HAP-1 (cell line): ENCODE measurements at places on chromosomes 4 and X.

DNA sequence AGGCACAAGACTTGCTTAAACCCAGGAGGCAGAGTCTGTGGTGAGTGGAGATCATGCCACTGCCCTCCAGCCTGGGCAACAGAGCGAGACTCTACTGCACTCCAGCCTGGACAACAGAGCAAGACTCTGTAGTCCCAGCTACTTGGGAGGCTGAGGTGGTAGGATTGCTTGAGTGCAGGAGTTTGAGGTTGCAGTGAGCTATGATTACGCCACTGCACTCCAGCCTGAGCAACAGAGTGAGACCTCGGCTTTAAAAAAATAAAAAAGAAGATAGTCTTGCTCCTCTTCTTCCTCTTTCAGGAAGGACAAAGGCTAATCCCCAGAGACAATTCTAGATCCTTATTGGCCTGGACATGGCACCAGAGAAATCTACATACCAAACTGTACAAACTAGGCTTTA is 5.7 kb upstream of the PPEF2 start:
- no peak for DNase-seq

DNA sequence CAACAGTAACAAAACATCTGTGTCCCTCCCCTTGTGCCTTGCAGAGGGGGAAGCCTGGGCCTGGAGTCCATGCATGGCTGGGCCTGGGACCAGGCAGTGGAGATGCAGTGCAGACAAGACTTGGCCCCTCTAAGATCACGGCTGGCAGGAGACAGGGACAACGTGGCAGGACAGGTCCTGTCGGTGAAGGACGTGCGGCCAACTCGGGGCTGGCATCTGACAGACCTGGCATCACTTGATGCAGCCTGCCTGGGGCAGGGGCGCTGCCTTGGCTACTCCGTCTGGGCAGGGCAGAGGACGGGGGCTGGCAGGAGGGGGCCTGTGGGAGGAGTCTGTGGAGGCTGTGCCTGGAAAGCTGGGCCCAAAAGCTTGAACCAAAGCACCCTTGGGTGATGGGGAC is 112.1 kb downstream of the CPZ start:
- DNase-seq = peak; percentile 3

DNA sequence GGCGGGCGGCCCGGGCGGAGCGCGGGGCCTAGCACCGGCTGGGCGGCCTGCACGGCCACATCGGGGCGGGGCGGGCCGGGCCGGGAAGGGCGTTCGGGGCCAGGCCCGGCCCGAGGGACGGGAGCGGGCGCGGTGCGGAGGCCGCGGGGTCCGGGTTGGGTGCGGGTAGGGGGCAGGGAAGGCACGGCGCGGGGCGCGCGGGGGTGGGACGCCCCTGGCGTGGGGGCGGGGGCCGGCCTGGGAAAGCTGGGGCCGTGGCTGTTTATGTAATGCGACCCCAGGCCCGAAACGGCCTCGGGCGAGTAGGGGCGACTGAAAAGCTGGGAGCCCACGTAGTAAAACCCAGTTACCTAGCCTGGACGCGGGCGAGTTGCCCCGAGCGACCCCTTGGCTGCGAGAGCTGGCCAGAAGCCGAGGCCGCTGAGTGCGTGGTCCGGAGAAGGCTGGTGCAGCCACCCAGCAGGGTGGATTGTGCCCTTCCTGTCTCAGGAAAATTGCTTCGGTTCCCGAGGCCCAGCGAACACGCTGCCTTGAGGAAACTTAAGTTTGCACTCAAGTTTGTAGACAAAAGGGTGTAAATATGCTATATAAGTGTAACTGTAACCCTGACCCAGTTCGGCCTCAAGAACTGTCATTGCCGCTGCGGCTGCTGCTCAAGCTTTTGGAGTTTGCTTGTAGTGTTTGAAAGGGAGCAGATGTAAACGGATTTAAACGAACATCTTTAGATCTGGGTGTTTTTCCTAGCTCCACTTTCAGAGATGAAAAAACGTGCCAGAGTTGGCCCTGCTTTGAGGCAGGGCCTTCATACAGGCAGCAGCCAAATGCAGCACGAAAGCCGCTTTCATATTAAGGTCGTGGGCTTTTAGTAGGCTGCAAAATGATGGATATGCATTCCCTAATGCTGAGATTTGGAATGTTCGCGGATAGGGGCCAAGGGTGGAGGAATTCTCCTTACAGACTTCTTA is 674 bp downstream of the SEC24B start:
- DNase-seq = peak; percentile 48

DNA sequence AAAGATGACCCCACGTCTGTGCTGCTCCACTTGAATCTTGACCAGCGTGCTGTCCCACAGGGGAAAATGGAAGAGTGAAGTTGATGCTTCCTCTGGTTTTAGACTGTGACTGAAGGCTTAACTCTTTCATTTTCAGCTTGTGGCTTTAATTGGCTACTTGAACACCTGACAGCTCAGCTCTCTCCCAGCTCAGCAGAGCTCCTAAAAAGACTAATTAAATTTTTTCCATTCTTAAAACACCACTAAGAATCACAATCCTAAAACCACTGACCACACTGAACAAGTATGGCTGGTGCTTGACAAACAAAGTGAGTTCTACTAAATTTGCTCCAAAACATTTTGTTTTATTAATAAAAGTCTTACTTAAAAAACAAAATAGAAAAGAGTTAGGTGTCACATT is 71.7 kb downstream of the SRPX start:
- no peak for DNase-seq

GRCh38 chr4:189302719-189303118 is 638.0 kb upstream of the FRG1 start:
- DNase-seq = no peak

DNA sequence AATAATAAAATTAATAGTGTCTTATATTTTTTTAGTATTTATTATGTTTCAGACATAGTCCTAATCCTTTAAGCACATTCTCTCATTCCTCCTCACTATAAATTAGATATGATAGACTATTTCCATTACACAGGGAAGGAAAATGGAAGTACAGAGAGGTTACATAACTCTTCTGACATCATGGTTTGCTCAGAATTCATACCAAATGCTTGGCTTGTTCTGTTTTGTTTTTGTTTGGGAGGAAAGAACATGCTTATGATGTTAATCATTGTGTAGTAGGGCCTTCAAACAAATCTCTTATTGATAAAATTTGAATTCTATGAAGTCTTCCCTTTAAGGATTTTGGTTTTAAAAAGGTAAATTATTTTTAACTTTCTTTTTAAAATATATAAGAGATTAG is 59.5 kb downstream of the RXFP1 start:
- DNase-seq = no peak

GRCh38 chrX:81586096-81586495 is 384.2 kb downstream of the SH3BGRL start:
- peak; percentile 20 for DNase-seq

- DNase-seq = no peak
These were observed 4.2 kb downstream of the VSIG4 start for GRCh38 chrX:66035667-66036066.

GRCh38 chrX:36534900-36535299 is 473.3 kb upstream of the FAM47C start:
- DNase-seq = peak; percentile 12

DNA sequence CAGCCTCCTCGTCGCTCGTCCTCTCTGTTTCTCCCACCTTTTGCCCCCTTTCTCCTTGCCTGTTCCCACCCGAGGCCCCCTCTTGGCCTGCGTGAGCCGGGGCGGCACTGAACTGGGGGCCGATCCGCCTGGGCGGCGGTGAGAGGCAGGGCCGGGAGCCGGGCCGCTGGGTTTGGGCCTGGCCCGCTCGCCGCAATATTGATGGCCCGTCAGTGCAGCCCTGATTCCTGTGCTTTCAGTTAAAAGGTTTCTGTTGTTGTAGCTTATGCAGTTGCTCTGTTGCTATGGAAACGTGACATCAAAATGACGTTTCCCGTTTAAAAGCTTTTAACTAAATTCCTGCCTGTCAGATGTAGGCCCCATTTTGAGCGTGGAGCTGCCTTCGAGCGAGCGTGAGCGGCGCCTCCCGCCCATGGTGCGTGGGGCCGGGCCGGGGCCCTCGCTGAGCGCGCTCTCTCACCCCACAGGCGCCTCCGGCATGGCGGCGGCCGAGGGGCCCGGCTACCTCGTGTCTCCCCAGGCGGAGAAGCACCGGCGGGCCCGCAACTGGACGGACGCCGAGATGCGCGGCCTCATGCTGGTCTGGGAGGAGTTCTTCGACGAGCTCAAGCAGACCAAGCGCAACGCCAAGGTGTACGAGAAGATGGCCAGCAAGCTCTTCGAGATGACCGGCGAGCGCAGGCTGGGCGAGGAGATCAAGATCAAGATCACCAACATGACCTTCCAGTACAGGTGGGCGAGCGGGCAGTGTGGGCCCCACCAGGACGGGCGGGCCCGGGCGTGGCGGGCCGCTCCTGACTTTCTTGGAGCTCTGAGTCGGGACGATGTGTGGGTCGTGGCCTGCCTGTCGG is at the start of gene MSANTD1:
Gene MSANTD1 (plus strand): TSS at position 349 of the 851 bp plus-strand sequence. CDS start 64 bp downstream, at position 413.
- no peak for DNase-seq

- DNase-seq = no peak
These were observed 87.4 kb downstream of the FAM9B start for GRCh38 chrX:8946563-8946962.
